ENCODE measurements at places on chromosomes 6 and 20. TPM values are rescaled to one million over a fixed set of nuclear protein-coding genes. Genes with fewer than 3 reads are reported as not detected.

GRCh38 chr6:165717732-165718465 lies 54.9 kb upstream of the PDE10A start:
- DNase-seq: no peak

DNA sequence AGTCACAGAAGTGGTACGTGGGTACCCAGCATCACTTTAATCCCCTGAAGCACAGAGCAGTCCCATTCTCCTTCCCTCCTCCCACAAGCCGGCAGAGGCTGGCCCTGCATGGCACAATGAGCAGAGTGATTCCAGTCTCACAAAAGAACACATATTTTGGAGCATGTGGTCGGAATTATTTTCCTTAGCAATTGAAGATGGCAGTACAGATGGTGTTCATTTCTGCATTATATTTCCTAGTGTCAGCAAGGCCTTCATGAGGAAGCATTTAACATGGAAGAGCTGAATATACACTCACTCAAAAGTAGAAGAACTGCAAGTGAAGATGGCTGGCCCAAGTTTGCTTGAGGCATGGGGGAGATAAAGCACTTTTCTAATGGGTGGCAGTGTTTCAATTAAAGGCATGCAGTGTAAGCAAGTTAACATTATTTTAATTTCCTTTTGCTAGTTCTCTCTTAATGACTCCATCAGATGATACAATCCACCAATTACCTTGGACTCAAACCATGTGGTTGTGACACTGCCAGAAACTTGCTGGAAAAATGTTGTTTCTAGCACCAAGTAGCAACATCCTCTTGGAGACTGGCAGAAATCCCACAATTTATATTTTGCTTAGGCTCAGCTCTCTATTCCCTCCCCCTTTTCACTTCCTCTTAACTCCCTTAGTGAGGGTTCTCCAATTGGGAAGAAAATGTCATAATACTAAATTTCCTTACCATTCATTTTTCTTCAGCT lies 74.4 kb downstream of the ARHGAP18 start:
- DNase-seq: no peak

DNA sequence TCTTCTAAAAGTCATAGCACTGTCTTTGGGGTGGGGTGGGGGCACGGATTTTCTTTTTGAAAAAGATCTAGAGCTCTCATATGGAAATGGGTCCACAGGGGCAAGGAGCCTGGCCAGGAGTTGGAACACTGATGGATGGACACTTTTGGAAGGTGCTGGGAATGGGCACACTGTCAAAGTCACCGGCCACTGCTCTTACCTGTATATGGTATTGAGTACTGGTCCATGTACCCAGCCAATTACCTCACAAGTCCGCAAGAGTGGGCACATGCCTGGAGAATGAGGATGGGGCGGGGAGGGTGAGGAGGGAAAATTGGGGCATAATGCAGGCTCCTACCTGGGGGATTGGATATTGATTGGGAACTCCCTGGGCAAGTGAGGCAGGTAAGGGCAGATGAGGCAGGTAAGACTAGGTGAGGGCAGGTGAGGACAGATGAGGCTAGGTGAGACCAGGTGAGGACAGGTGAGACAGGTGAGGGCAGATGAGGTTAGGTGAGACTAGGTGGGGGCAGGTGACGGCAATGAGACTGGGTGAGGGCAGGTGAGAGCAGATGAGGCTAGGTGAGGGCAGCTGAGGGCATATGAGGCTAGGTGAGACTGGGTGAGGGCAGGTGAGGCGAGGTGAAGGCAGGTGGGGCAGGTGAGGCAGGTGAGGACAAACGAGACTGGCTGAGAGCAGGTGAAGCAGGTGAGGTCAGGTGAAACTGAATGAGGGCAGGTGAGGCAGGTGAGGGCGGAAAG lies 167.9 kb downstream of the NRN1 start:
- no peak for DNase-seq

DNA sequence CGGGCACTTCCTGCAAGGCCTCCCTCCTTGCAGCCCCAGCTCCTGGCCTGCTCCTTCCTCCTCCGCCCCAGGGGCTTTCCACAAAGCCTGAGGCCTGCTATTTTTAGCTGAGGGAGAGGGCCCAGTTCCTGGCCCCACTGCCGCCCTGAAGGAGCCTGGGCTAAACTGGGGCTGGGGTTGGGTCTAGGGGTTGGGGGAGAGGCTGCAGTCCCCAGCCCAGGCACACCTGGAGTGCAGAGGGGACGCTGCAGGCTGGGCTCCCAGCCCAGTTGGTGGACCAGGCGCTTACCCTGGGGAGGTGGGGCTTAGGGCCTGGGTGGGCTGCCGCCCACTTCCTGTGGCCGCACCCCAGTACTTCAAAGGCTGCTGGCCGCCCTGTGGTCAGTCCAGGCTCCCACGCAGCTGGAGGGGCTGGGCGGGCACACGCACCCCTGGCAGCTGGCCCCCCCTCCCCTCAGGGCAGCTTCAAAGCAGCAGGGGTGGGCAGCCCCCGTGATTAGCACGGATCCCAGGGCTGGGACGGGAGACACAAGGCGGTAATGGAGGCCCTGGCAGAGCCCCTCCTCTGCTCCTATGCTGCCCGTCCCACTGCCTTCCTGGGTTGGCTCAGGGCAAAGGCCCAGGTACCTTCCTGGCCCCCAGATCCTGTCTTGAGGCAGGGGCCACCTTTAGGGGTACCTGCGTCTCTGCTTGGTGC lies 7.1 kb upstream of the ABHD16B start:
- DNase-seq: no peak

DNA sequence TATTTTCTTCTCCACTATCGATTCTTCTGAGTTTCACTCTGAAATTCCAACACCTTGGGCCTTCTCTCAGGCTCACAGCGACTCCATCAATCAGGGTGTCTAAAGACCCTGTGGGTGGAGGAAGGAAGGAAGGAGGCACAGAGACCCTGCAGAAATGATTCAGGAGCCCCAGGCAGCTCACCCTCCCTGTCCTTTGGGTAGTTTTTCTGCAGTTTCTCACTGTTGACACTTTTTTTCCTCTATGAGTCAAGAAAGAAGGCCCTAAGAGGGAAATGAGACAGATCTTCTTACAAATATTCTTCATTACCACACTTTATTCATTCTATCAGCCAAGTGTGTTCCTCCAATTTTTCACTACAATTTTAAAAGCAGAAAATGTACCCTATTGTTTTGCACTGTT lies 34.2 kb upstream of the TBXT start:
- no peak for DNase-seq

DNA sequence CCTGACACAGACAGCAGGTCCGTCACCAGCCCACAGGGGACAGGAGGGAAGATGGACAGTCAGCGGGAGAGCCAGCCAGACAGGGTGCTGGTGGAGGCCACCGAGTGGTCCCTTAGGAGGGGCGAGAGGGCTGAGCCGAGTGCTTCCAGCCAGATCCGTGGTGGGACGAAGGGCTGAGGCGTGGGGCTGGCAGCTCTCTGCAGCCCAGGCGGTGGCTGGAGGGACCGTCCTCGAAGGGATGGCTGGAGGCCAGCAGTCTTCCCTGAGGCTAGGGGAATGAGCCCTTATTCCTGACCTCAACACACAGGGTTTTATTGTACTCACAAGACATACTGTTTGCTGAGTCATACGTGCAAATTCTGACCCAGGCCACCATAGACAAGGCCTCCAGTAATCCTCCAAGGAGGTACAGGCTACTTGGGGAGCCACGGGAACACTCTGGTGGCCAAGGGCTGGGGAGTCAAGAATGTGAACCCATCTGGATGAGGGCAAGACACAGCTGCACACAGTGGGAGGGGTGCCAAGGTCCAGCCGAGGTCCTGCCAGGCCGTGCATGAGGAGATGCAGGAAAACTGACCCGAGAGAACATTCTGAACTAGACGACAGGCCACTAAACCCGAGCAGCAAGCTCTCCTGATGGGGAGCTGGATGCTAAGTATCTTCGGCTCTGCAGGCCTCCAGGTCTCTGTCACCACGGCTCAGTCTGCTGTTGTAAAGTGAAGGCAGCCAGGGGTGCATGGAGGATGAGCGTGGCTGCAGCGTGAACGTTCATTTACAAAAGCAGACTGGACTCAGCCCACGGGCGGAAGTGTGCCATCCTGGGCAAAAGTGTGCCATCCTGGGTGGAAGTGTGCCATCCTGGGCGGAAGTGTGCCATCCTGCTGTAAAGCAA lies 242.5 kb downstream of the TTLL2 start:
- DNase-seq: no peak

ANGPT4 gene
- total RNA-seq: not detected
